Right renal cortex interstitium (tissue), 3 donors: ENCODE measurements at places on chromosomes 2 and 18. TPM values are rescaled to one million over a fixed set of nuclear protein-coding genes. Genes with fewer than 3 reads are reported as not detected.

DNA sequence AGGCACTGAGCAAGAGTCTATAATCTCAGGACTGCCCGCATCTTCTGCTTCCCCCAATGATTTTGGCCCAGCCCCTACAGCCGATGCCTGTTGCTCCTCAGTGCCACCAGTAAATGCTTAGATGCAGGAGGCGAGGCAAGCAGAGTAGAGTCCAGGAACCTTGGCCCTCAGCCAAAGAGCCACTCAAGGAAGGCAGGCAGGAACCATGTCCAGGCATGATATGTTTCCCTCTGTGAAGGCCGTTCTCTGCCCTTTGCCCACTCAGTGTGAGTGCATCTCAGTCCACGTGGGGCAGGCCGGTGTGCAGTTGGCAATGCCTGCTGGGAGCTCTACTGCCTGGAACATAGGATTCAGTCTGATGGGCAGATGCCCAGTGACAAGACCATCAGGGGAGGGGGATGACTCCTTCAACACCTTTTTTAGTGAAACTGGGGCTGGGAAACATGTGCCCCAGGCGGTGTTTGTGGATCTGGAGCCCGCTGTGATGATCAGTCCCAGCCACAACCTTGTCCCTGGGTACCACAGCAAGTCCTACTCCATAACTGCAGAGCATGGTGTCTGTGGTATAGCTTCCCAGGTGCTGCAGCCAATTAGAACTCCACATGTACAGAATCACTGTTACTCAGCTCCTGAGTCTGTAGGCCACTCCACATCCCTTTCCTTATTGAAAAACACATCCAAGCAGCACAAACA, 9.7 kb upstream of the DNAJB2 start:
- no peak for DNase-seq

GRCh38 chr2:24881623-24882022, 38.4 kb downstream of the ADCY3 start:
- no peak for DNase-seq

- no peak for DNase-seq
Measured at GRCh38 chr2:165008730-165009315, 53.5 kb upstream of the SLC38A11 start.

GRCh38 chr2:160336635-160337034, 136.6 kb upstream of the ITGB6 start:
- no peak for DNase-seq

GRCh38 chr2:40343902-40344301, 108.0 kb downstream of the SLC8A1 start:
- no peak for DNase-seq

DNA sequence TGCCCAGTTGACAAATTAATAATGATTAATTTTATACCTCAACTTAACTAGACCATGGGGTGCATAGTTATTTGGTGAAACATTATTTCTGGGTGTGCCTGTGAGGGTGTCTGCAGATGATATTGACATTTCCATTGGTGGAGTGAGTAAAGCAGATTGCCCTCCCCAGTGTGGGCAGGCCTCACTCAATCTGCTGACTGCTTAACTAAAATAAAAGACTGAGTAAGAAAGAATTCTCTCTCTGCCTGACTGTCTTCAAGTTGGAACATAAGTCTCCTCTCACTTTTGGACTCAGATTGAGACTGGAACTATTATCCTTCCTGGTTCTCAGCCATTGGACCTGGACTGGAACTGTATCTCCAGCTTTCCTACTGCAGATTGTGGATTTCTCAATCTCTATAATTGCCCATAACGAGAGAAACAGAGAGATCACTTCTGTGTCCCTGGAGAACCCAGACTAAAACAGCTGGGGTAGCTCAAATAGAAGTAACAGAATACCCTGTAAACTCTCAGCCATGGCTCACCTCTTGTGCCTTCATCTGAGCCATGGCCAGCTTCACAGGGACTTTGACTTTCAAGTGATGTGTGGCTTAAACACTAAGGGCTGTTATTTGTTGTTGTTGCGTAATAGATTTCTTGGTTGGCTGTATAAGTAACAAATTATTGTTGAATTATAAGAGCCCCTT, 575.3 kb upstream of the RAB6C start:
- no peak for DNase-seq

DNA sequence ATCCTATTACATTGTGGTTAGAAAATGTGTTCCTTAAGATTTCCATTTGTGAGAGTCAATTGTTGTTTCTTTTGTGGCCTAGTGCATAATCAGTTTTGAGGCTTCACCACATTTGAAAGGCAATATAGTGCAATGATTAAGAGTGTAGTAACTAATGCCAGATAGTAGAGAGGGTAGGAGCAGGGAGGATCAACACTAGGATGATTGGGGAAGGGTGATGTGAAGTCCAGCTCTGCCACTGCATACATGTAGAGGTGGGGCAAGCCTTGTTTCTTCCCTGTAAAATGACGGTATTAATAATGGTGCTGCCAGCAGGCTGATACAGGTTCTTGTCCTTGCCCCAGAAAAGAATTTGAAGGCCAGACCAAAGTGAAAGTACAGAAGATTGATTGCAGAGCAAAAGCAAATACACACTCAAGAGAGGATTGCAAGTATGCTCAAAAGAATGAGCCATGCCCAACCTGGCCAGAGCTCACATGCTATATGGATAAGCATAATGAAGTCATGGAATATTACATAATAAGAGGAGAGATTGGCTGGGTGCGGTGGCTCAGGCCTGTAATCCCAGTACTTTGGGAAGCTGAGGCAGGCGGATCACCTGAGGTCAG, 8.0 kb downstream of the SP100 start:
- DNase-seq = no peak

SERPINB7 gene
- 0.32 TPM for polyA plus RNA-seq
